ENCODE measurements at places on chromosomes 16 and 17. TPM values are rescaled to one million over a fixed set of nuclear protein-coding genes. Genes with fewer than 3 reads are reported as not detected.

GRCh38 chr17:69651921-69652320, 237.4 kb downstream of the MAP2K6 start:
- no peak overlapping the region for H3K27ac ChIP-seq
- no peaks in the 10 kb centered on the region for H3K27me3 ChIP-seq
- H3K36me3 ChIP-seq: no peaks in the 10 kb centered on the region
- DNase-seq: no peak
- H3K4me1 ChIP-seq: no peaks in the 10 kb centered on the region

USP6 gene
- total RNA-seq: 0.49 TPM

CCL17 gene
- not detected for total RNA-seq

SLC47A1 gene
- 29.7 TPM for total RNA-seq

PLK1 gene
- total RNA-seq: 8.1 TPM

FOXL1 gene
- 0.98 TPM for total RNA-seq

GRCh38 chr17:49851387-49852291, 3.8 kb upstream of the TAC4 start:
- DNase-seq: no peak
- peak overlapping the region; percentile 56 for H3K27ac ChIP-seq
- H3K27me3 ChIP-seq: no peaks in the 10 kb centered on the region
- no peaks in the 10 kb centered on the region for H3K36me3 ChIP-seq
- peak overlapping the region; percentile 61 for H3K4me3 ChIP-seq
- H3K4me1 ChIP-seq: peaks cover 13% of the 10 kb centered on the region

GRCh38 chr16:22942811-22943210, 128.8 kb downstream of the HS3ST2 start:
- no peaks in the 10 kb centered on the region for H3K4me1 ChIP-seq
- H3K27ac ChIP-seq: no peak overlapping the region
- H3K36me3 ChIP-seq: no peaks in the 10 kb centered on the region
- no peaks in the 10 kb centered on the region for H3K27me3 ChIP-seq
- DNase-seq: no peak

DNA sequence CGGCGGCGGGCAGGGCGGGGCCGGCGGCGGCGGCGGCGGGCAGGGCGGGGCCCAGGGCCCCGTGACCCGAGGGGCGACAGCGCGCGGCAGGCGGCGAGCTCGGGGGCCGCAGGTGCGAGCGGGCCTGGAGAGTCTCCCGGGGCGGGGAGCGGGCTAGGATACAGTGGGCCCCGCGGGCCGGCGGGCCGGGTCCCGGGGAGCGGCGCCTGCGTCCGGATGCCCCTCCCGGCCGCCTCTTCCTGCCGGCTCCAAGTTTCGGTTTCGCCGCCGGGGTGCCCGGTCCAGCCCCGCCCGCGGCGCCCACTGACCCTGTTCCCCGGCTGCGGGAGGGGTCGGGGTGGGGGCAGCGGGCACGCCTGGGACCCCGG, at the start of gene RNF213:
Gene RNF213, plus strand, starts transcription at position 62 of the 368 bp plus-strand sequence. CDS start 2,830 bp downstream, outside the sequence.
- peak within 1 kb of the TSS; percentile 89 for H3K4me3 ChIP-seq
- H3K36me3 ChIP-seq: no peaks in the 10 kb centered on the region
- no peak for DNase-seq

DNA sequence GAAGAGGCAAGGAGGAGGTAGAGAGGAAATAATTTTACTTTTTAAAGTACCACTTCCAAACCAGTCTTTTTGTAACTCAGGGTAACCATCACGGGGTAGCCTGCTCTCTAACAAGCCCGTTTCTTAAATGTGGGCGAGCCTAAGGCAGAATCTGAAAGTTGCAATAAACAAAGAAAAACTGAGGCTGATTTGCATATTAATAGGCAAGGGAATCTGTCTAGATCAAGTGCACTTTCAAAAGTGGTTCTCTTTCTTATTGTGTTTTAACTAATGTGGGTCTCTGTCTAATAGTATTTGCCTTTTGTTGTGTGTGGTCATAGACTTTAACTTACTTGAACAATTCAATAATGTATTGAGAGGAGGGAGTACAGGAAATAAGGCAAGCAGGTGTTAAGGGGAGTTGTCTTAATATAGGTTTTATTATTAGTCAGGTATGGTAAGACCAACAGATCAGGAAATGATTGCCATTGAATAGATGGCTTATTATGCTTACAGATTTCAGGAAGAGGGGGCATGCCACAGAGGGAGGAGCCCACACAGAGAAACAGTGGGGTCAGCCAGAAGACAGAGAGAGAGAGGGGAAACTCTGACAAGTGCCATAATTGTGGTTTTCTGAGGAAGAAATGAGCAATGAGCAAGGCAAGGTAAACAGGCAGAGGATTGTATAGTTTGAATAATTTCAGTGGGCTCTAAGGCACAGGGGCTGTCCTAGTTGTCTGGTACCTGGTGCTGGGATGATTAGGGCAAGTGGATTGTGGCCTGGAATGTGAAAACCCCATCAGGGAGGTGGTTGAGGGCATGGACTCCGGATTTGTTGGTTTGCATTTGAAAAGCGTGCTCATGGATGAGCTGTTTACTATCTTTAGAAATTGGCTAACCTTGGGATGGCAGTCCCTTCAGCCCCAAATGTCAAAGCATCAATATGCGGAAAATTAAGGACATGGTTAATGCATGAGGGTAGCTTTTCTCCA, 237.2 kb downstream of the TOX3 start:
- H3K27me3 ChIP-seq: no peaks in the 10 kb centered on the region
- no peak overlapping the region for H3K27ac ChIP-seq
- H3K4me1 ChIP-seq: no peaks in the 10 kb centered on the region
- no peak for DNase-seq

CD300LG gene
- 5.6 TPM for total RNA-seq

- H3K36me3 ChIP-seq: no peaks in the 10 kb centered on the region
- H3K27me3 ChIP-seq: no peaks in the 10 kb centered on the region
- no peak for DNase-seq
- peaks cover 93% of the 10 kb centered on the region for H3K4me1 ChIP-seq
These were observed 22.3 kb downstream of the HAPSTR1 start for GRCh38 chr16:9113707-9114106.

DNA sequence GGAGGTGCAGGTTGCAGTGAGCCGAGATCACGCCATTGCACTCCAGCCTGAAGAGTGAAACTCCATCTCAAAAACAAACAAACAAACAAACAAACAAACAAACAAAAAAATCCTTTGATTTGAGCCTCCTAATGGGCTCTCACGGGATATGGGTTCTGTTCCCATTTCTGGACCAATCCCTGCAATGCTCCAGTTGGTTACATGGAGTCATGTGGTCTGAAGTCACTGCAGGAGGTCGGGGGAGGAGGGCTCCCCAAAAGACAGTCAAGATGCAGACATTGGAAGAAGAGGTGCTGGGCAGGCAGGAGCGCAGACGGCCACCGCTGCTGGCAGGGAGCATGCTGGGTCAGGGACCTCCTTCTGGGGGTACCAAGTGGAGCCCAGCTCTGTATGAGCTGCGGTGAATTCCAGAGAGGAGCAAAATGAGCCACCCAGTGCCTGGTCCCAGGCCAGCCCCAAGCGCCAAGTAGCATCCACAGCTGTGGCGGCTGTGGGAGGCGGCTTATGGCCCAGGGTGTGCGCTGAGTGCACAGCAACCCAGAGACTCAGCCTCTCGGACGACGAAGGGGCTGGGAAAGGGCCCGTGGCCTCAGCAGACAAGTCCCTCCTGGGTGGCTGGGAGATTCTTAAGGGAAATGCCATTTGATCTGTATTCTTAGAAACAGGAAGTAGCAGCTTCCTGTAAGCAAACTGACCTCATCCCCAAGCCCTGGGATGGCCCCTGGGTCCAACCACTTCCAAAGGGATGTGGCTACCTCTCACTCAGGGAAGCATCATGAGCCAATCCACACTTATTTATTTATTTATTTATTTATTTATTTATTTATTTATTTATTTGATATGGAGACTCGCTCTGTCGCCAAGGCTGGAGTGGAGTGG, 19.6 kb upstream of the ATP2A3 start:
- H3K4me3 ChIP-seq: no peak overlapping the region
- no peaks in the 10 kb centered on the region for H3K27me3 ChIP-seq
- no peak overlapping the region for H3K27ac ChIP-seq
- H3K36me3 ChIP-seq: no peaks in the 10 kb centered on the region
- DNase-seq: no peak

DNA sequence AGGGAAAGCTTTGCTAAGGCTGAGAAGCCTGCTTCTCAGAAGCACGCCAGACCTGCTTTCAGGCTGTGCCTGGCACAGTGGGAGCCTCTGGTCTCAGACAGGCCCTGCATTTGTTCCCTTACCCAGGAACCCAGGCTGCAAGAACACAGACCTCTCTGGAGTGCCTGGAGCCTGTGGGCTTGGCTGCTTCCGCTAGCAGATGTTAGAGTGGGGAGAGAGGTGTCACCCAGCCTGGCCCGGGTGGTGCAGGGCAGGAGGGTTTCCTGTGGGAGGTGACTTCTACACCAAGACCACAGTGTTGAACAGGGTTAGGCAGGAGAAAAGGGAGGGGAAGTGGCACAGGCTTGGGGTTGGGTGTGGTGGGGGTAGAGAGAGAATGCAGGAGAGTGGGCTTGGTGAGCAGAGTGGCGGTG, 35.8 kb upstream of the ADGRG1 start:
- H3K36me3 ChIP-seq: no peaks in the 10 kb centered on the region
- H3K27ac ChIP-seq: no peak overlapping the region
- DNase-seq: no peak
- no peaks in the 10 kb centered on the region for H3K27me3 ChIP-seq
- H3K4me1 ChIP-seq: peaks cover 10% of the 10 kb centered on the region

GRCh38 chr17:63113167-63113566, 147.1 kb downstream of the TANC2 start:
- H3K27ac ChIP-seq: no peak overlapping the region
- H3K36me3 ChIP-seq: no peaks in the 10 kb centered on the region
- H3K27me3 ChIP-seq: no peaks in the 10 kb centered on the region
- no peaks in the 10 kb centered on the region for H3K4me1 ChIP-seq

CBFA2T3 gene
- 2.7 TPM for total RNA-seq

DNA sequence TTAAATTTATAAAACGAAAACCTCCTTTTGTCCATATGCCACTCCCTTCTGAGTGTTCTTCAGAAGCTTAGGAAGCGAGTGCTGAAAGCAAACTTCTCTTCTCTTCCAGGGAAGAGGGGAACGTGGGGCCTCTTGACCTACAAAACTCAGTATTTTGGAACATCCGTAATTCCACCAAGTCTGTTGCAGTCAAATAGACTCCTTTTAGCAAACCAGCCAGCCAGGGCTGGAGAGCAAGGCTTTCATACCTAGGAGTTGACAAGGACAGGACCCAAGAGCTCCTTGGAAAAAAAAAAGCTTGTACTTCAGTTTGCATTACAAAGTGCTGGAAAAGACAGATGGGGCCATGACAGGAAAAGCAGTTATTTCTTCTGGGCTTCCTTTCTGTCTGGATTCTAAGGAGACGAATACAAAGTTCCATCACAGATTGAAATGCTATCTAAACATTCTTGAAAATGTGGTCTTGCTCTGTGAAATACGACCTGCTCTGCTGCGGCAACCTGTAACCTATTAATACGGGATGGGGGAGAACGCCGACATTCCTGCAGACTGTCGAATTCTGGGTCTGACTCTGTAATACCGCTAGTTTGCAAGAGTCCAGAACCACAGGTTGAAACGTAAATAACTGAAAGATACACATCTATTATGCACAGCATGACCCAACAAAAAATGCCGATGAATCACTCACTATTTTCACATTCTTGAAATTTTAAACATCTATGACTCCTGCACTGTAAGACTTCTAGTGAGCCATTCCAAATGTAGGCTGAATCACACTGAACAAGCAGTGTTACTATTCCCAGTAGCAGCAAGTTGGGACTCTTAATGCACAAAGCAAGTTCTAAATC, 20.6 kb downstream of the VPS53 start:
- no peaks in the 10 kb centered on the region for H3K36me3 ChIP-seq
- no peak overlapping the region for H3K27ac ChIP-seq
- no peak overlapping the region for H3K4me3 ChIP-seq
- peaks cover 18% of the 10 kb centered on the region for H3K4me1 ChIP-seq

DNA sequence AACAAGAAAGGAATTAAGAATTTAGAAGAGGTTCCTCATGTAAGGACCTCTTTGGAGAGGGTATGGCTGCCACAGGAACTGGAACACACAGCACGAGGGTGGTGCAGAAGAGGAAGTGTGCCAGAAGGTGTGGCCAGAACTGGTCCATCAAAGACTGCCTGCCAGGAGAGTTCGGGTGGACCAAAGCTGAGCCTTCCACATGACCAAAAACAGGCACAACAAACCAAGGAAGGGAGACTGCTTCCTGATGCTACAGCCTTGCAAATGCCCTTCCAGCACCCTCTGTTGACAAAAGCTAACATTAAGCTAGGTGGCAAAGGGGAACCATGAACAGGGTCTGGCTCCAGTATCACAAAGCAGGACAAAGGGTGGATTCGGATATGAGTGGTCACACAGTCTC, 125.8 kb upstream of the TMEM97 start:
- peaks cover 8% of the 10 kb centered on the region for H3K36me3 ChIP-seq
- no peak overlapping the region for H3K4me3 ChIP-seq
- no peak overlapping the region for H3K27ac ChIP-seq

GRCh38 chr17:75844530-75845057, 390 bp upstream of the UNC13D start:
- peaks cover 54% of the 10 kb centered on the region for H3K4me1 ChIP-seq
- H3K4me3 ChIP-seq: peak overlapping the region; percentile 37
- peak overlapping the region; percentile 93 for H3K27ac ChIP-seq
- H3K27me3 ChIP-seq: no peaks in the 10 kb centered on the region

GRCh38 chr16:51924744-51925143, 622.2 kb downstream of the TOX3 start:
- no peaks in the 10 kb centered on the region for H3K36me3 ChIP-seq
- no peaks in the 10 kb centered on the region for H3K4me1 ChIP-seq
- DNase-seq: no peak
- no peaks in the 10 kb centered on the region for H3K27me3 ChIP-seq
- H3K27ac ChIP-seq: no peak overlapping the region

DNA sequence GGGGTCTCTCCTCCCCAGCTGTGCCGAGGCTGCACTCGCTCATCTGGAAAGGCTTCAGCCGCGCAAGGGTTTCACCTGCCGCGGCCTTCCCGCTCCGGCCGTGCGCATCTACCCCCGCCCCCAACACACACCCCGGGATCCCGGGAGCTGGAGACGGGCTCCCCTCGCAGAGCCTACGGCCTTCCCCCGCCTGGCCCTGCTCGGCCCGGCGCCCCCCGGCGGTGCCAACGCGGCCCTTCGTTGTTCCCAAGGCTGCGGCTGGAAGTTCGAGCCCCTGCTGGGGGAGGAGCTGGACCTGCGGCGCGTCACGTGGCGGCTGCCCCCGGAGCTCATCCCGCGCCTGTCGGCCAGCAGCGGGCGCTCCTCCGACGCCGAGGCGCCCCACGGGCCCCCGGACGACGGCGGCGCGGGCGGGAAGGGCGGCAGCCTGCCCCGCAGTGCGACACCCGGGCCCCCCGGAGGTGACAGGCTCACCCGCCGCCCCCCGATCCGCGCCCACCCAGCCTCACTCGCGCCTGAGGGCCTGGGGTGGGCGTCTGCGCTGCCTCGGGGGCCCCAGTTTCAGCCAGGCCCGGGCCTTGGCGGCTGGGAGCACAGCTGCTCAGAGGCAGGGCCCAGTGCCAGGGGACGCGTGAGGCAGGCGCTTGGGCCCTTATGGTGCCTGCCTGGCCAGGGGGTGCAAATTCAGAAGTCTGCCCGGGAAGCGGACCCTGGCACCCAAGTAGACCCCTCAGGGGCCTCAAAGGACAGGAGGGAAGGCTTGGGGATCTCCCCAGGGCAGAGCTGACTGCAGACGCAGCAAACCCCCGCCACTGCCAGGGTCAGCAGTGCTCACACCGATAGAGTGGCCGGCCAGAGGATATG, 11.2 kb downstream of the GALK1 start:
- H3K27me3 ChIP-seq: no peaks in the 10 kb centered on the region
- peaks cover 15% of the 10 kb centered on the region for H3K36me3 ChIP-seq
- peak overlapping the region; percentile 51 for H3K27ac ChIP-seq

GRCh38 chr17:40485851-40486521, 15.4 kb downstream of the TNS4 start:
- H3K4me3 ChIP-seq: peak overlapping the region; percentile 19
- peak overlapping the region; percentile 72 for H3K27ac ChIP-seq
- H3K36me3 ChIP-seq: peaks cover 4% of the 10 kb centered on the region

ALDH3A1 gene
- 14.2 TPM for total RNA-seq

- H3K27ac ChIP-seq: no peak overlapping the region
- no peak for DNase-seq
- H3K27me3 ChIP-seq: no peaks in the 10 kb centered on the region
- no peaks in the 10 kb centered on the region for H3K36me3 ChIP-seq
These were observed 167.1 kb upstream of the CDH13 start for GRCh38 chr16:82459580-82460256.
